Activated CD8-positive, alpha-beta T cell treated with anti-CD3 and anti-CD28 coated beads for 36 hours (primary cell): ENCODE measurements at places on chromosomes 5 and 9. TPM values are rescaled to one million over a fixed set of nuclear protein-coding genes. Genes with fewer than 3 reads are reported as not detected.

Gene ABO
- total RNA-seq, result not detected

Gene SLC25A2
- total RNA-seq, result not detected

Gene BTNL8
- not detected for total RNA-seq

Gene SLC35A4
- total RNA-seq, result 73.6 TPM

Gene PFN3
- not detected for total RNA-seq

Gene LHX6
- total RNA-seq, result 0.07 TPM

Gene UGCG
- total RNA-seq, result 13.5 TPM

Gene OR13C5
- total RNA-seq, result not detected

Gene KIF4B
- not detected for total RNA-seq

Gene ARHGEF37
- total RNA-seq, result 1.1 TPM

Gene FBXO10
- 2.5 TPM for total RNA-seq

Gene SLC36A3
- not detected for total RNA-seq

Gene AJM1
- total RNA-seq, result 6.4 TPM
